ENCODE measurements at places on chromosomes 2 and 18. TPM values are rescaled to one million over a fixed set of nuclear protein-coding genes. Genes with fewer than 3 reads are reported as not detected.

- H3K4me3 ChIP-seq = no peak overlapping the region
- H3K4me1 ChIP-seq = peaks cover 22% of the 10 kb centered on the region
- DNase-seq = no peak
These were observed 11.5 kb downstream of the SPRED2 start for GRCh38 chr2:65420712-65421431.

DNA sequence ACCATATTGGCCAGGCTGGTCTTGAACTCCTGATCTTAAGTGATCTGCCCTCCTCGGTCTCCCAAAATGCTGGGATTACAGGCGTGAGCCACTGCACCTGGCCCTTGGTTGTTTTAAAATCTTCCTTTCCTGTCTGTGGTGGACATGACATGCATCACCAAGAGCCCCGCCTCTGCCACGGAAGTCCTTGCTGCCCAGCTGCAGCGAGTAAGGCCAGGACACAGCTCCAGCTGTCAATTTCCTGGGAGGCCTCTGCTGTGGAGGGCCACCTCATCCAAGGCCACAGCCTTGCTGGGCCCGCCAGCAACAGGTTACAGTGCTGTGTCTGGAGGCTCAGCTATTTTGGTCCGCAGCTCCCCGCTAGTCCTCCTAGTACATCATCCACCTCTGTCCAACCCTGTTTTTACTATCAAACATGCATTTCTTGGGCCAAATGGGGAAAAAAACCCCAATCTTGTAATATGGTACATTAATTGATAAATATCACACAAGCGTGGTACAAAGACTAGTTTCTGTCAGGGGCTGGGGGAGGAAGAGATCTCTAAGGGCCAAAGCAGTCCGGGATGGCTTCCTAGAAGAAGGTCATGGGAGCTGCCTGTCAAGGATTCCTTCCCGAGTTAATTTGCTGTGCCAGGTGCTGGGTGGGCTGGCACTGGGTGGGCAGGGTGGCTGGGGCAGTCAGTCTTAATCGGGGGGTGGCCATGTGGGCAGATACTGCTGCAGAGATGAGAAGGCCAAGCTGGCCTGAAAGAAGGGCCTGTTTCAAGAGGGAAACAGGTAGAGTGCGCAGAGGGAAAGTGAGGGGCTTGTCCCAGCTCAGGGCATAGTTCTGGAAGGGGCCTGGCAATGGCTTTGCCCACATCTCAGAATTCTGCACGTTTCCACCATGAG lies 100.5 kb downstream of the INHBB start:
- peaks cover 26% of the 10 kb centered on the region for H3K27me3 ChIP-seq
- H3K4me3 ChIP-seq = no peak overlapping the region
- peaks cover 9% of the 10 kb centered on the region for H3K4me1 ChIP-seq
- H3K36me3 ChIP-seq = no peaks in the 10 kb centered on the region

GRCh38 chr18:72742002-72742401 lies 125.8 kb downstream of the NETO1 start:
- no peak for DNase-seq
- H3K4me3 ChIP-seq = no peak overlapping the region
- H3K27me3 ChIP-seq = no peaks in the 10 kb centered on the region
- H3K36me3 ChIP-seq = peaks cover 2% of the 10 kb centered on the region

DNA sequence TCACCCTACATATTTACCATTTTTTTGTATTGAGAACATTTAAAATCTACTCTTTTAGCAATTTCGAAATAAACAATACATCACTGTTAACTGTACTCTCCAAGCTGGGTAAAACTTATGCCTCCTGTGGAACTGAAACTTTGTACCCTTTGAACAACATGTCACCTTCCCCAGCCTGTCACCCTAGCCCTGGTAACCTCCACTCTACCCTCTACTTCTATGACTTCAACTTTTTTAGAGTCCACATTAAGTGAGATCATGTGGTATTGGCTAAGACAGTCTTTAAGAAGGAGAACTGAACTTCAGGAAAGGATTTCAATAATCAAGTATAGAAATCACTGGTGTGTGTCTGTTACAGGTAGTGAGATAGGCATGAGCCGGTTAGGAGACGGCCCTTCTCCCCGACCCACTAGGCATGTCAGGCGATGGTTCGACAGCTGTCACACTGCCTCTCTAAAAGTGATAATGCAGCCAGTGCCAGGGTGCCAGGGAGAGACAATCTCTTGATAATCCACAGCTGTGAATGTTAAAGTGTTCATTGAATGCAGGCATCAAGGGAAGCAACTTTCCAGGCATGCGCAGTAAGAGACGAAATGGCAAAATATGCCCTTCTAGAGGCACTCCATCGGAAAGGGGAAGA lies 74.6 kb upstream of the RNF152 start:
- no peak overlapping the region for H3K27ac ChIP-seq
- no peaks in the 10 kb centered on the region for H3K4me1 ChIP-seq
- no peak overlapping the region for H3K4me3 ChIP-seq
- no peak for DNase-seq
- H3K27me3 ChIP-seq = no peaks in the 10 kb centered on the region

Gene TRABD2A
- 1.4 TPM for total RNA-seq
